ENCODE measurements at places on chromosomes 5 and 9. TPM values are rescaled to one million over a fixed set of nuclear protein-coding genes. Genes with fewer than 3 reads are reported as not detected.

F2R gene
- 4.3 TPM for polyA plus RNA-seq

KIF12 gene
- 0.23 TPM for polyA plus RNA-seq

TMOD1 gene
- 184 TPM for polyA plus RNA-seq

NUTM2G gene
- polyA plus RNA-seq = 0.02 TPM

OR2V2 gene
- not detected for polyA plus RNA-seq

WDR31 gene
- polyA plus RNA-seq = 5.4 TPM

TAF1L gene
- not detected for polyA plus RNA-seq

COL27A1 gene
- 10.3 TPM for polyA plus RNA-seq

PCA3 gene
- 0.18 TPM for polyA plus RNA-seq

CKS2 gene
- polyA plus RNA-seq = 11.7 TPM

TLR4 gene
- 3.8 TPM for polyA plus RNA-seq

CDKN2B gene
- polyA plus RNA-seq = 1.9 TPM

GABRP gene
- polyA plus RNA-seq = 0.11 TPM

ZFP37 gene
- polyA plus RNA-seq = 0.93 TPM

CCDC192 gene
- polyA plus RNA-seq = 0.43 TPM

DMRT3 gene
- polyA plus RNA-seq = not detected

ADCY2 gene
- 0.27 TPM for polyA plus RNA-seq
